ENCODE measurements at places on chromosomes 12 and 14. TPM values are rescaled to one million over a fixed set of nuclear protein-coding genes. Genes with fewer than 3 reads are reported as not detected.

The INHBC gene
- total RNA-seq, result 0.13 TPM

The PTHLH gene
- not detected for total RNA-seq

- no peaks in the 10 kb centered on the region for H3K36me3 ChIP-seq
- no peak overlapping the region for H3K4me3 ChIP-seq
- no peaks in the 10 kb centered on the region for H3K4me1 ChIP-seq
These were observed 120.1 kb upstream of the FZD10 start for GRCh38 chr12:130041983-130042812.

DNA sequence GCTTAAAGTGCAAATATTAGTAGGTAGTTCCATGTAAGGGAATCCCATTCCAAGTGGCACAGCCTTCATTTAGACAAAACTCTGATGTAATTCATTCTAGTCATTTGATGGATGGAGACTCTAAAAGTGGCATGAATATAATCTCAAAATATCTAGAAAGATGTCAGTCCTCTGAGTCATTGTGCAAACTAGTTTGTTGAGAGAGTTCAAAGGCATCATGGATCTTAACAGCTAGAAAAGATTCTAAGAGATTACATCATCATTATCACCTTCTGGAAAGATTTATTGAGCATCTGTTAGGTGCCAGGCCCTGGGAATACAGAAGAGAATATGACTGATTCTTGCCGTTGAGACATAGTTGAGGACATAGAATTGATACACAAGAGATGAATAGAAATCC lies 30.7 kb downstream of the CRADD start:
- no peak overlapping the region for H3K27ac ChIP-seq
- peaks cover 3% of the 10 kb centered on the region for H3K4me1 ChIP-seq
- H3K4me3 ChIP-seq, result no peak overlapping the region
- no peaks in the 10 kb centered on the region for H3K27me3 ChIP-seq
- DNase-seq, result no peak

The ADAMTS20 gene
- not detected for total RNA-seq

The FGF6 gene
- total RNA-seq, result not detected

DNA sequence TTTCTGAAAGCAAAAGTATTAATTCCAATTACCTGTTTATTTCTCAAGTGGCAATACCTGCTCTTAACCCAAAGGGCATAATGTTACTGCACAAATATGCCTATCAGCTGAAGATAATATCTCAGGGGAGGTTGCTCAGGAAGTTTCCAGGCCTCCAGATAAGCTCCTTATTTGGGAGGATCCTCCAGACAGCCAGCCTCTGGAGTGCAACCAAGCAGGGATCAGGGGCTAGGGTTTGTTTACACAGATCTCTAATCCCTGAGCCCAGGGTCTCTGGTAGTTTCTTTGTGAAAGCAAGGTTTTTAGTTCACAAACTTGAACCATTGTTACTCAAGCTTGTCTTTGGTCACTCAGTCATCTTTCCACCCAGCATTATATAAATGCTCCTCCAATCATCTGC lies 124.4 kb downstream of the SLC38A4 start:
- H3K4me3 ChIP-seq, result no peak overlapping the region
- H3K4me1 ChIP-seq, result no peaks in the 10 kb centered on the region
- H3K27me3 ChIP-seq, result no peaks in the 10 kb centered on the region
- H3K36me3 ChIP-seq, result no peaks in the 10 kb centered on the region

- H3K27me3 ChIP-seq, result no peaks in the 10 kb centered on the region
- peaks cover 14% of the 10 kb centered on the region for H3K36me3 ChIP-seq
- H3K4me1 ChIP-seq, result peaks cover 42% of the 10 kb centered on the region
- no peak overlapping the region for H3K4me3 ChIP-seq
These were observed 14.5 kb upstream of the TCTN2 start for GRCh38 chr12:123656392-123656791.

The GXYLT1 gene
- total RNA-seq, result 8.7 TPM

GRCh38 chr12:47616440-47616839 lies 89.4 kb downstream of the RPAP3 start:
- no peak overlapping the region for H3K4me3 ChIP-seq
- H3K36me3 ChIP-seq, result no peaks in the 10 kb centered on the region
- H3K4me1 ChIP-seq, result no peaks in the 10 kb centered on the region
- no peak for DNase-seq

GRCh38 chr12:47052274-47052673 lies 27.1 kb upstream of the PCED1B start:
- DNase-seq, result no peak
- no peaks in the 10 kb centered on the region for H3K27me3 ChIP-seq
- no peak overlapping the region for H3K27ac ChIP-seq
- H3K4me3 ChIP-seq, result no peak overlapping the region

DNA sequence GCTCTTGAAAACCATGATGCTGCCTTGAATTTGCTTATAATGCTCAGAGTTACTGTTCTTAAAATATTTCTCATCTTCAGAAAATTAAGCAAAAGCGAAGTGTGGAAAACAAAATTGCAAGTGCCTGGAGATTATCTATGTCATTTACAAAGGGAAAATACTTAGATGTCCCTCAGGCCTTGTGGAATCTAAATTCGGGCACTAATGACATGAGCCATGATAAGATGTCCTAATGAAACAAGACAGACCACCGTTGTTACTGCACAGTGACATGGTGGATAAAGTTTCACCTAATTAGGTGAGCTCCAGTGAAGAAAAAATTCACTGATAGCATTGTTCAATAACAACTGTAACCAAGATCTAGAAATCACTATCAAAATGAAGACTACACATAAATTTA lies 30.4 kb downstream of the PPP1R13B start:
- no peaks in the 10 kb centered on the region for H3K27me3 ChIP-seq
- peaks cover 4% of the 10 kb centered on the region for H3K4me1 ChIP-seq
- no peak overlapping the region for H3K4me3 ChIP-seq
- H3K36me3 ChIP-seq, result no peaks in the 10 kb centered on the region

The ZDHHC22 gene
- total RNA-seq, result not detected

The NRXN3 gene
- 2.7 TPM for total RNA-seq

- H3K4me3 ChIP-seq, result no peak overlapping the region
- DNase-seq, result no peak
- no peaks in the 10 kb centered on the region for H3K27me3 ChIP-seq
- no peak overlapping the region for H3K27ac ChIP-seq
- no peaks in the 10 kb centered on the region for H3K36me3 ChIP-seq
These were observed 194.6 kb upstream of the FSCB start for GRCh38 chr14:44701563-44702263.

DNA sequence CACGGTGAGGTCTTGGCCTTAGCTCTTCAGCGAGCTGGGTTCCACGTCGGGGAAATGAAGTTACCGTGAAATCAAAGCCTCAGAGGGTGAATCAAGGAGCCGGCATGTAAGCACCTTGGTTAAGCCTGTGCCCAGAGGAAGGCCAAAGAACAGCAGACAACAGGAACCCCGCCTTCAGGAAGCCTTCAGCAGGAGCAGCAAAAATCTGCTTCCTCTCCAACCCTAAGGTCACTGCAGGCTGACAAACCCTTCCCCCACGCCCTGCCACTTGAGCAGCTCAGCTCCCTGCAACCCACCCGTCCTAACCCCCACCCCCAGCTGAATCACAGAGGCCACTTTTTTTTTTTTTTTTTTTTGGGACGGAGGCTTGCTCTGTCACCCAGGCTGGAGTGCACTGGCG lies 72.9 kb upstream of the LTA4H start:
- H3K4me1 ChIP-seq, result no peaks in the 10 kb centered on the region
- H3K4me3 ChIP-seq, result no peak overlapping the region
- H3K27me3 ChIP-seq, result no peaks in the 10 kb centered on the region
- no peak overlapping the region for H3K27ac ChIP-seq

DNA sequence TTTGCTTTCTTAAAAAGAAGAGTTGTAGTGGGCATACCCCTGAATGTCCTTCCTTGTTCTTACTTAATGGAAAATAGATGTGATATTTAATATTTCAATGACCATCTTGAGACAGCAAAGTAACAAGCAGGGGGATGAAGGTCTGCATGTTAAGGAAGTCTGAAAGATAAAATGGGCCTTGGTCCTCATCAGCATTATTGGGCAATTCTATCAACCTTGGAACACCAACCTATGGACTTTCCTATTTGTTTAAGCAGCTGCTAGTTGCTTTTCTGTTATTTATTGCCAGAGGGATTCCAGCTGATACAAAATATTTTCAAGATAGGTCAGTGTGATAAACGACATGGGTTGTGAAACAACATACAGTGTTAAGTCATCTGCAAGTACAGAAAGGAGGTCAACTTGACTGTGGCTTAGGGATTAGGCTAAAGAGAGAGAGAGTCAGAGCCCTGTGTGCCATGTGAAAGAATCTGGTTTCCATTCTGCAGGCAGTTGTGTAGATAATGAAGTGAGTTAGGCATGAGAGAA lies 16.4 kb upstream of the A2M start:
- H3K27me3 ChIP-seq, result no peaks in the 10 kb centered on the region
- DNase-seq, result no peak
- H3K4me3 ChIP-seq, result no peak overlapping the region
- H3K4me1 ChIP-seq, result no peaks in the 10 kb centered on the region

The KRT85 gene
- total RNA-seq, result not detected

DNA sequence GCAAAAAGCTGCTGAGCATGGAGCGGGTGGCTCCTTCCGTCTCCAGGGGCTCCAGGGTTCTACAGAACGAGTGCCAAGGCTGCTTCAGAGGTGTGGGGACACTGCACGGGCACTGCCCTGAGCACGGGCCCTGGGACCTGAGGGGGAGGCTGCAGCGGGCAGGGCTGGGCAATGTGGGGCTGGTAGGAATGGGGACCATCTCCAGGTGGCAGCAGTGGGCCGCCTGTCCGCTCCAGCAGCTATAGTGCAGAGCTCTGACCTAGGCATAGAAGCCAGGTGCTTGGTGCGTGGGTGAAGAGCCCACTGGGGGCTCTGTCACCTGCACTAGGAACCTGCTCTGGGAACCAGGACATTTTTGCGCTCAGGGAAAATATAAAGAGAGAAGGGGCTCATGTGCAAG lies 22.3 kb downstream of the HDAC7 start:
- no peak overlapping the region for H3K4me3 ChIP-seq
- no peak overlapping the region for H3K27ac ChIP-seq
- H3K27me3 ChIP-seq, result no peaks in the 10 kb centered on the region
- no peak for DNase-seq
- H3K36me3 ChIP-seq, result no peaks in the 10 kb centered on the region

The ANAPC7 gene
- 57.2 TPM for total RNA-seq

The SAMD15 gene
- total RNA-seq, result 1.1 TPM

DNA sequence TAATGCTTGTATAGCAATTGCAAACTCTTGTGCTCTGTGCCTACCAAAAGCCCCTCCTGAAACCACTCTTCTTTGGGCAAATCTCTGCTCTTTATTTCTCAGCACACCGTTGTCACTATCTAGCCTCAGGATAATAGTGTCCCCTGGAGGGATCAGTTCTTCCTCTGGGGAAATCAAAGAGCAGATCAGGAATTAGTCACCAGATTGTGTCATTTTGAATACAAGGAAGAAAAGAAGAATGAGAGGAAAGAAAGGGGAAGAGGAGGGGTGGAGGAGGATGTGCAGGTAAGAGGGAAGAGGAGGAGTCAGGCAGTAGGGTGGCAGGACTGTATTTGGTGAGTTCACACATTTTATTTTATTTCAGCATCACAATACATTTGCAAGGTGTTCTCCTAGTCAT lies 256.4 kb downstream of the GRIN2B start:
- no peaks in the 10 kb centered on the region for H3K36me3 ChIP-seq
- no peak overlapping the region for H3K27ac ChIP-seq
- H3K27me3 ChIP-seq, result no peaks in the 10 kb centered on the region

GRCh38 chr12:116164250-116165035 lies 113.0 kb downstream of the MED13L start:
- H3K27ac ChIP-seq, result no peak overlapping the region
- no peak overlapping the region for H3K4me3 ChIP-seq
- DNase-seq, result no peak
- no peaks in the 10 kb centered on the region for H3K4me1 ChIP-seq

- peaks cover 8% of the 10 kb centered on the region for H3K4me1 ChIP-seq
- H3K27me3 ChIP-seq, result no peaks in the 10 kb centered on the region
- peak overlapping the region; percentile 99 for H3K4me3 ChIP-seq
- DNase-seq, result no peak
These were observed 412 bp downstream of the FGFR1OP2 start for GRCh38 chr12:26938701-26939062.
